ENCODE measurements at places on chromosomes 13 and 19.

DNA sequence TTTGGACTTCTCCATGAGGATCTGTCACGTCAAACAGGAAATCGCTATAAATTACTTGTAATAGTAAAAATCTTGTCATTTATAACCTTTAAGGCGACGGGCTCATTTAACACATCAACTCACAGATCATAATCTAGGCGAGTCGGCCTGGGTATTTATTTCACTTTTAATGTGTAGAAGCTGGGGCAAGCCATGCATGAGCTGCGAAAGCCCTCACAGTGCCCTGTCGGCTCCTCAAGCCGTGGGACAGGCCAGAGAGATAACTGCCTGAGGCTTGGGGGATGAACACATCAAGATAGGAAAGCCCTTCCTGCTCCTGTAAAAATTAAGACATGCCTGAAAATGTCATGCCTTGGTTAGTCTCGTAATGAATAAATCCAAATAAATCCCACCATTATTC, 30.8 kb downstream of the SOX1 start:
- no peak for DNase-seq

DNA sequence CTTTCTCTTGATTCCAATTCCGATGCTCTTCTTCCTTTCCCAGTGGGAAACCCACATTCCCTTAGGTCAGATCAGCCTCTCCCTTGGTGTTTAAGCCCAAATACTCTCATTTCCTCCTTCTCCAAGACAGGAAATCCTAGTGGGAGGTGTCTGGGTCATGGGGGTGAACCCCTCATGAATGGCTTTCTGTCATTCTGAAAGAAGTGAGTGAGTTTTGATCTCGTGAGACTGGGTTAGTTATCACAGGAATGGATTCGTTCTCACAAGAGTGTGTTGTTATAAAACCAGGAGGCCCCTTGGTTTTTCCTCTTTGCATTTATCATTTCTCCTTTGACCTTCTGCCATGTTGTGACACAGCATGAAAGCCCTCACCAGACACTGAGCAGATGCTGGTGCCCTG, 76.2 kb upstream of the MTIF3 start:
- peak; percentile 10 for DNase-seq

- DNase-seq: no peak
Observed at GRCh38 chr13:43143591-43143990, 120.2 kb downstream of the DNAJC15 start.

DNA sequence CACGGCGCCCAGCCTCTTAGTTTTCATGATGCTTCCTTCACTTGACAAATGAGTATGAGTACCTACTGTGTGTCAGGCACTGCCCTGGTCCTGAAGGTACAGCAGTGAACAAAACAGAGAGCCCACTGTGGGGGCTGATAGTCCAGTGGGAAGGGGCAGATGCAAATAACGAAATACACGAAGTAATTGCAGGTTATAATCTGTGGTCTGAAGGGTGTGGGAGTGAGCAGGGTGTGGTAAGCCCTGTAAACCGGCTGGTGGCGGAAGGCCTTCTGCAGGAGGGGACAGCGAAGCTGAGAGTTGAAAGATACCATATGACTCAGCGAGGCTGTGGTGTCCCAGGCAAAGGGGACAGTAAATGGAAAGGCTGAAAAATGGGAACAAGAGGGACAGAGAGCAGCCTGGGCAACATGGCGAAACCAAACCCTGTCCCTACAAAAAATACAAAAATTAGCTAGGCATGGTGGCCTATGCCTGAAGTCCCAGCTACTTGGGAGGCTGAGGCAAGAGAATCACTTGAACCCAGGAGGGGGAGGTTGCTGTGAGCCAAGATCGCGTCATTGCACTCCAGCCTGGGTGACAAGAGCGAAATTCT, 60.5 kb downstream of the MAP4K1 start:
- DNase-seq: no peak

- DNase-seq: peak; percentile 81
Observed at GRCh38 chr19:49687566-49688316, 1.7 kb upstream of the ADM5 start.

- DNase-seq: no peak
Observed at GRCh38 chr19:6710273-6711077, 10.0 kb downstream of the C3 start.

GRCh38 chr13:58343076-58343475, 711.5 kb downstream of the PCDH17 start:
- no peak for DNase-seq

GRCh38 chr19:38513762-38514167, 80.3 kb downstream of the RYR1 start:
- no peak for DNase-seq

DNA sequence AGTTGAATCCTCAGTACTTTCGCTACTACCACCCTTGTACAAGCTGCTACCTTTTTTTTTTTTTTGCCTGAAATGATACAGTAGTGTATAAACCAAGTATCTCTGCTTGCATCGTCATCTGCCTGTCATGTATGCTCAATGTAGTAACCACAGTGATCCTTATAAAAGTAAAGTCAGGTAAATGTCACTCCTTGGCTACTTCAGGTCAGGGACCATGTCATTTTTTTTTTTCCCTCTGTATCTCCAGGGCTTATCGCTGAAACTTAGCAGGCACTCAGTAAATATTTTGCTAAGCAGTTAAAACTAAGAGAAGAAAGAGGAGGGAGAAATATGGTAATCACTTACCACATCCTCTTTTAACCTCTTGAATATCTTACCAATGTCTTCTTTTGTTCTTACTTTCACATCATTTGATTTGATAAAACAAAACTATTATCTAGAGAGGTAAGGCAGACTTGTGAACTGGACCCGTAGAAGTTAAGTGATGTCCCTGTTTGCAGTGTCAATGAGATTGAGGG, 96.8 kb upstream of the KLF12 start:
- no peak for DNase-seq

- DNase-seq: no peak
Observed at GRCh38 chr19:4588291-4588761, 28.8 kb upstream of the SEMA6B start.

DNA sequence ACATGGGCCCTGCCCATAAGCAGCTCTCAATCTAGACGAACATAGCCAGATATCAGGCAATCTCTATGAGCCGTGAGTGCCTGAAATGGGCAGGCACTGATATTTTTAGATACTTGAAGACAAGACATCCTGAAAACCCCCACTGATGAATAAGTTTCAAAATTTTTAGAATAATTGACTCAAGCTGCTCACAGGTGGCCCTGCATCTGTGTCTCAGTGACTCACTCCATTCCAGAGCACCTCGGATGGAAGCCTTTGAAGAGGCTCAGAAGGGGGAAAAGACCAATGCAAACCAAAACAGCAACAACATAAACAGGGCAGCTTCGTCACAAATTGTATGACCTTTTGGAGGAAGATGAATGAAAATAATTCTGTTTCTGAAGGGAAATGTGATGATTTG, 42.8 kb upstream of the SLC46A3 start:
- no peak for DNase-seq

- no peak for DNase-seq
Observed at GRCh38 chr13:112956571-112957294, 12.3 kb upstream of the MCF2L start.

DNA sequence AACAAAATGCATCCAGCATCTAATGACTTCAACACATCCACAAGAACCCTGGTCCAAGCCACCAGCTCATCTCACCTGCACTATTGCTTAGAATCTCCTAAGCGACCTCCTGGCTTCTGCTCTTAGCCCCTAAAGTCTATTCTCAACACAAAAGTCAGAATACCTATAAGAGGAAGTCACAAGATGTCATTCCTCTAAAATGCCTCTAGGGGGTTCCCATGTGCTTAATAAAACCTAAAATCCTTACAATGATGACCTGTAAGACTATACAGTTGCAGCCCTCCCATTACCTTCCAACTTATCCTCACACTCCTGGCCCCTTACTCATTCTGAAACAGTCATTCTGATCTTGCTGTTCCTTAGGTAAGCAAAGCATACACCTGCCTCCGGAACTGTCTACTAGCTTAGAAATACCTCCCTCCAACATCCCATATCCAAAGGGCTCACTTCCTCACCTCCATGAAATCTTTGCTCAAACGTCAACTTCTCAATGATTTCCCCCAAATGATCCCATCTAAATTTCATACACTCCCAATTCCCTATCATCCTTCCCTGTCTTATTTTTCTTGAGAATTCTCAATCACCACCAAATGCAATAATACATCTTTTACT, 10.0 kb downstream of the ATP7B start:
- DNase-seq: peak; percentile 65

DNA sequence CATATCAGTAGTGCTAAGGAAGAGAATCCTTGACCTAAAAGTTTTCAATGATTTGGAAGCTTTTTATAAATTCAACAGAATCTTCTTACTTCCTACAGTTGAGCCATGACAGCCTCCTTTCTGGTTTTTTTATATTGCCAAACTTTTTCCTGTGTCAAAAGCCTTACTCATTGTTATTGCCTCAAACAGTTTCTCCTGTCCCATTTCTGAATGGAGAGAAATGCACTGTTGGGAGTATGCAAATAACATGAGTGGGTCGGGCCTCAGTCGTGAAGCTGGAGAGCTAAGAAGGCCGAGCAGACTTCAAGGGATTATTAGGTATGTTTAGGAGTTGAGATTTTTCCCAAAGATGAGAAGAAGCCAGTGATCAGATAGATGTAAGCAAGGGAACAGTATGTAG, 766.4 kb upstream of the KLHL1 start:
- no peak for DNase-seq

GRCh38 chr19:1884291-1884718, 991 bp downstream of the ABHD17A start:
- no peak for DNase-seq

- no peak for DNase-seq
Observed at GRCh38 chr13:26996965-26997752, 174.5 kb downstream of the USP12 start.

- DNase-seq: no peak
Observed at GRCh38 chr13:82739881-82740280, 1142.4 kb downstream of the SLITRK1 start.

GRCh38 chr13:110771194-110771593, 57.7 kb downstream of the ING1 start:
- peak; percentile 82 for DNase-seq

GRCh38 chr19:30881930-30882329, 467.3 kb downstream of the TSHZ3 start:
- no peak for DNase-seq

DNA sequence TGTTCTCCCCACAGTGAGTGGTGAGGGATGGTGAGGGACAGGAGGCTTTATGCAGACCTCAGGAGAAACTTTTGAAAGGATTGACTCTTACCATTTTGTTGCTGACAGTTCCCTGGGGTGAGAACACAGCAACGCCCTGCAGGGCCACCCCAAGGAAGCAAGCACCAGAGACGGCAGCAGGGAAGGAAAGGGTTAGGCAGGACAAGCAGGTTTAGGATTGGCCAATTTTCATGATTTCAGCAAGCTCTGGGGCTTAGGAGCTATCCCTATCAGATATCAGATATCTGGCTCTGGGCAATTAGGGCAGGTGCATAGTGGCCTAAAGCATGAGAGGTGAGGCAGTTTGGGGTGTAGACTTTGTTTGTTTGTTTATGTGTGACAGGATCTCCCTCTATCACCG, 87.0 kb upstream of the LSM14A start:
- DNase-seq: no peak

GRCh38 chr19:35913589-35913988, 5.5 kb upstream of the TYROBP start:
- DNase-seq: no peak

- peak; percentile 96 for DNase-seq
Observed at GRCh38 chr19:49590071-49590970, 661 bp upstream of the PRR12 start.

GRCh38 chr13:98308086-98308911, 131.2 kb upstream of the RNF113B start:
- no peak for DNase-seq

DNA sequence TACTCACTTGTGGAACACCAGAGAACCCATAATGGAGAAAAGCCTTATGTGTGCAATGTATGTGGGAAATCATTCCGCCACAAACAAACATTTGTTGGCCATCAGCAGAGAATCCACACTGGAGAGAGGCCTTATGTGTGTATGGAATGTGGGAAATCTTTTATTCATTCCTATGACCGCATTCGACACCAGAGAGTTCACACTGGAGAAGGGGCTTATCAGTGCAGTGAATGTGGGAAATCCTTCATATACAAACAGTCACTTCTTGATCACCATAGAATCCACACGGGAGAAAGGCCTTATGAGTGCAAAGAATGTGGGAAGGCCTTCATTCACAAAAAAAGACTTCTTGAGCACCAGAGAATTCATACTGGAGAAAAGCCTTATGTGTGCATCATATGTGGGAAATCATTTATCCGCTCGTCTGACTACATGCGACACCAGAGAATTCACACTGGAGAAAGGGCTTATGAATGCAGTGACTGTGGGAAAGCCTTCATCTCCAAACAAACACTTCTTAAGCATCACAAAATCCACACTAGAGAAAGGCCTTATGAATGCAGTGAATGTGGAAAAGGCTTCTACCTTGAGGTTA, 10.9 kb downstream of the ZNF549 start:
- no peak for DNase-seq

GRCh38 chr19:10762656-10763055, 44.8 kb downstream of the DNM2 start:
- no peak for DNase-seq

DNA sequence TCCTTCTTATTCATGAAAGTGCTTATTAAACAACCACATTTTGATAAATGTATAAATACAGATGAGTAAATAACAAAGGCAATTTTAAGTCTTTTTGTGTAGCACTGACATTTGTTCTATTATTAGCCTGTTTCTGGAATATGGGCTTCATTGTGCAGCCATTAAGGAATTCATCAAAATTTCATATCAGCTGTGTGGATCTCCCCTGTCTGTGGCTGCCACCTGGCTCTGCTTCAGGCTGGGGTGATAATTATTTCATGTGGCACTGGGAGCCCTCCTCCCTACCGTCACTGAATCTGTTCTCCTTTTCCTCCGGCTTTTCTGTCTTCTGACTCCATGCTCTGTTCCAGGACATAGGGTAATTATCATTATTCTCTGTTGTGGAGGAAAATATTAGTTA, 57.1 kb downstream of the LMO7 start:
- DNase-seq: no peak

- DNase-seq: no peak
Observed at GRCh38 chr13:43266936-43267615, 243.7 kb downstream of the DNAJC15 start.

Measured in dermis blood vessel endothelial cell (primary cell).